MG63 (cell line): ENCODE measurements at places on chromosomes 2 and 18. TPM values are rescaled to one million over a fixed set of nuclear protein-coding genes. Genes with fewer than 3 reads are reported as not detected.
A peak's percentile ranks its signal among the peaks of the same experiment; 100 is the strongest.

CD207 gene
- not detected in 2 replicates for total RNA-seq

KCNG2 gene
- not detected in 2 replicates for total RNA-seq

VWA3B gene
- total RNA-seq = not detected in 2 replicates

GRCh38 chr18:48949606-48950535 lies 894 bp downstream of the SMAD7 start:
- DNase-seq = no peak

DNA sequence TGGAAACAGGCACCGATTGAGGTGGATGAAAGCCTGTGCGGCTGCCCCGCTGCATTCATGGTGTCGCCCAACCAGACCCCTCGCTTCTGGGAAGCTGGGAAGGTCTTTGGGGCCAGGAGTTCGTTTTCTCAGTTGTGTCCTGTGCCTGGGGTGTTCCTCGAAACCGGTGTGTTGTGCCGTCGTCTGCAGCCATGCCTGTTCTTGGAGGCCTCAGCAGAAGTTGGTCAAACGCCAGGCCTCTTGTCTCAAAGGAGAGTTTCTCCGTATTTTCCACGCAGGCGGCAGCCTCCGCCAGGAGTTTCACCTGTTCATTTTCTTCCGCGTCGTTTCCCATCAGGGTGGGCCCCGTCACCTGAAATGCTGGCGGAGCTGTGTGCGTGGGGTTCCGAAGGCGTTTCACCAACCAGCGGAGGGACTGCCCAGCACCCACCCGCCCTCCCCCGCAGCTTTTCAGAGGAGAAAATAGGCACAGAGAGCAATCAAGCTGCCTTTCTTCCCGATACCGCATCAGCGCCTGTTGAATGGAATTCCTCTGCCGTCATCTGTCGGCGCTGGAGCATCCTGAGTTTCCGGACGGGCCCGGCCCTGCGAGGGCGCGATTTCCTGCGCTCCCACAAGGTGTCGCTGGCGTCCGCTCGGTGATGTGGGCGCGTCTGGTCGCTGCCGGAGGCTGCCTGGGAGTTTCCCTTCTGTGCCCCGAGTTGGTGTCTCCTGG lies 17.0 kb upstream of the NFATC1 start:
- peak; percentile 46 for DNase-seq

DNA sequence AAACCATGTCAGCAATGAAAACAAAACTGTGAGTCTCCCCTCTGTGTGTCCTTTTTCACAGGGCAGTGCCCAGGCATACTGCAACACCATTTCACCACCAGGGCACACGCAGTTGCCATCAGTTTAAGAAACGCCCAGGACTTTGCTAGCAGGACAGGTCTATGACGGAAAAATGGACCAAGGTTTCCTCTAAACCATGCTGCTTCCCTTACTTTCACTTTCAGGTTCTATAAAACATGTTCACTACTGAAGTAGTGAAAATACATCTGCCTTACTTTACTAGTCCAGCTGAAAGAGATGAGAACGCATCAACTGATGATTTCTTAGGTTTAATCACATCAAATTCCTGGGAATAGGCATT lies 110.5 kb downstream of the TCF4 start:
- DNase-seq = peak; percentile 43

- DNase-seq = peak; percentile 63
Observed at GRCh38 chr2:219522111-219523030, 8.1 kb downstream of the ASIC4 start.

- DNase-seq = no peak
Observed at GRCh38 chr18:53056064-53056463, 716.1 kb downstream of the DCC start.
